ENCODE measurements at places on chromosomes 4 and X. TPM values are rescaled to one million over a fixed set of nuclear protein-coding genes. Genes with fewer than 3 reads are reported as not detected.

The DRD5 gene
- not detected for total RNA-seq

DNA sequence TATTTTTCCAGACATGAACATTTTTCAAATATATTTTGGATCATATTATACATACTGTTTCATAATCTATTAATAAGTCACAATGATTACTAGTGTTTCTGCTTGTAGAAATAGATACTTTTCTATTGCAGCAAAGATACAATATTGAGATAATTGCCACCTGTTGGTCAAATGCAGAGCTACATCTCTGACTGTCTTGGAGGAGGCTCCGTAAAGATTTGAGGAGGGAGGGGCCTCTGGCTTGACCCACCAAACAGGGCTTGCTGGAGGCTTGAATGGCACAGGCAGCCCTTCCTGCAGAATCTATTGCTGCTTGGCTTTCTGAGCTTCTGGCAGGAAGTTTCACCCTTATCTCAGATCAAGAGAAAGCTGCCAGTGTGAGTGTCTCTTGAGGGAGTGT lies 99.3 kb upstream of the ARMCX2 start:
- DNase-seq: no peak

DNA sequence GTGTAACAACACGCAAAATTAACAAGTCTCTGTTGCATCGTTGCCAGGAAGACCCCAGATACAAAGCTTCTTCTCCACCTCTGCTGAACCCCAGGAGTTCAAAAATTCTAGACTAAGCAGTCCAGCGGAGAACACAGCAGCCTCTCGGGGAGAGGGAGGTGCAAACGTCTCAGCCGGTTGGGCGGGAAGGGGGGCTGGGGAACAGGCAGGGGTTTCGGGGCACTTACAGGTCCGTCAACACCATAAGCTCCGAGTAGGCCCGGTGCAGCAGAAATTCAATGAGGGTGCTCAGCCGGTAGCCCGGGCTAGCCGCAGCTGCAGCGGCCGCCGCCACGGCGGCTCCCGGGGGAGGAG lies 394 bp downstream of the MED14 start:
- DNase-seq: no peak

DNA sequence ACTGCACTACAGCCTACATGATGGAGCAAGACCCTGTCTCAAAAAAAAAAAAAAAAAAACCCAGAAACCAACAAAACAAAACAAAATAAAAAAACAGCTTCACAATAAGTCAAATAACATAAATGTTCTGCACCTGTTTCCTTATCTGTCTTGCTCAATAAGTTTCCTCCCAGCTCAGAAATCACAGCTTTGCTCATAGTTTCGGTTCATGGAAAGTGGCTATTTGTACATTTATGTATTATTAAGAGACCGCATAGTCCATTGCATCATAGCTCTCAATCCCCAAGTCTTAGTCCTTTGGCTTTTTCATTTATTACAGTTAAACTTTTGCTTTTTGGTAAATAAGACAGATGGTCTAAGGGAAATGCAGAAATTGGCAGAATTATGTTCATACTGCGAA lies 24.4 kb upstream of the CFAP299 start:
- DNase-seq: no peak

DNA sequence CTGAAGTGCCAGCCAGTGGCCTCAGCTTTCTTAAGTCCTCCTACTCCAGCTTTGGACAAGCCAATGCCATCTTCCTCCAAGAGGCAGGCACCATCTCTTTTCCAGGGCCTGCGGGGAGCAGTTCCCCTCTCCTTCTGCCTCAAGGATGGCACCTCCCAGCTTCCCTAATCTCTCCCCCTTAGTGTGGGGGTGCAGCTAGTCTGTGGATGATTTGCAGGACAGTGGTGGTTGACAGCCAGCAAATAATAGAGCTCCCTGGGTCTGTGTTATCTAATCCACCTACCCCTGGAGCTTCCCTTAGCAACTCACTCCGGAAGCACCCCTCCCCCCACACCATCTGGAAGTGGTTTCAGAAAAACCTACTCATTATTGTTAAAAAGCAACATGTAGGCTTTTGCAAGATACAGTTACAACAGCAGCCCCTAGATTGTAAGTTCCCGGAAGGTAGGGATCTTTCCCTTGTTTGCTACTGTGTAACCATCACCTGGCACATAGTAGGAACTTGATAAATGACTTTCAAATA lies 247.1 kb downstream of the BCOR start:
- DNase-seq: no peak

- DNase-seq: no peak
Measured at GRCh38 chrX:38871129-38872029, 70.1 kb downstream of the MID1IP1 start.

- DNase-seq: no peak
Measured at GRCh38 chrX:21939906-21940305, 603 bp upstream of the SMS start.

DNA sequence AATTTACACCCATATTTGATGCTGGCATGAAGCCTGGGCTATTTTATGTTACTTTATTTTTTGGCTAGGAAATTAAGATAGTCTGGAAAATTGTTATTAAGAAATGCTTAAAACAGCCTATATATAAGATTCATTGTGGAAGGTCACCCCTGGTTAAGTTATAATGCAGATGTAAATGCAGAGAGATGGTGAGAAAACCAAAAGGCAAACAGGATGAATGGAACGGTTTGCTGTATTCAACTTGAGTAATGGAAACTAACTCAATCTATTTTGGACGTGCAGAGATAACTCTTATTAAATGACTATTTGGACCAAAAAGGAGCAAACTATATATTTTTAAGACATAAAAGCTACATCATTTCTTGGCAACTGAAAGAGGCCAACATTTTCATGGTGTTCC lies 446.3 kb upstream of the FRG1 start:
- no peak for DNase-seq

GRCh38 chrX:41543025-41543424 lies 95.9 kb downstream of the NYX start:
- DNase-seq: no peak
